ENCODE measurements at places on chromosomes 2 and 18. TPM values are rescaled to one million over a fixed set of nuclear protein-coding genes. Genes with fewer than 3 reads are reported as not detected.

DNA sequence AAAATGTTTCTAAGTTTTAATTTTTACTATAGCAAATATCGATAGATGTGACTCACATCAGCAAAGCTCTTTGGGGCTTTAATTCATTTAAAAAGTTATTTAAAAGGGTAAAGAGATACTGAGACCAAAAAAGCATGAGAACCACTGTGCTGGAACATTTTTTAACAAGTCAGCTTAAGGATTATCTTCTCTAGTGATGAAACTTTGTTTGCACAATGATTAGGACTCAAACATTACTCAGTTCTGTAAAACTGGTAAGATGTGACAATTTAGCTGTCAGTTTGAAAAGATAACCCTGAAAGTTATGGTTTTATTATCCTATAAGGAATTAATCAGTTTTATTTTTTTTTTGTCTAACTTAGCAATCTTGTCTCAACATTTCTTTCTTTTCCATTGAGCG is 301.4 kb downstream of the TSN start:
- no peaks in the 10 kb centered on the region for H3K4me1 ChIP-seq
- H3K36me3 ChIP-seq: no peaks in the 10 kb centered on the region
- peak; percentile 36 for DNase-seq
- no peak overlapping the region for H3K27ac ChIP-seq
- no peaks in the 10 kb centered on the region for H3K27me3 ChIP-seq
- H3K4me3 ChIP-seq: no peak overlapping the region

DNA sequence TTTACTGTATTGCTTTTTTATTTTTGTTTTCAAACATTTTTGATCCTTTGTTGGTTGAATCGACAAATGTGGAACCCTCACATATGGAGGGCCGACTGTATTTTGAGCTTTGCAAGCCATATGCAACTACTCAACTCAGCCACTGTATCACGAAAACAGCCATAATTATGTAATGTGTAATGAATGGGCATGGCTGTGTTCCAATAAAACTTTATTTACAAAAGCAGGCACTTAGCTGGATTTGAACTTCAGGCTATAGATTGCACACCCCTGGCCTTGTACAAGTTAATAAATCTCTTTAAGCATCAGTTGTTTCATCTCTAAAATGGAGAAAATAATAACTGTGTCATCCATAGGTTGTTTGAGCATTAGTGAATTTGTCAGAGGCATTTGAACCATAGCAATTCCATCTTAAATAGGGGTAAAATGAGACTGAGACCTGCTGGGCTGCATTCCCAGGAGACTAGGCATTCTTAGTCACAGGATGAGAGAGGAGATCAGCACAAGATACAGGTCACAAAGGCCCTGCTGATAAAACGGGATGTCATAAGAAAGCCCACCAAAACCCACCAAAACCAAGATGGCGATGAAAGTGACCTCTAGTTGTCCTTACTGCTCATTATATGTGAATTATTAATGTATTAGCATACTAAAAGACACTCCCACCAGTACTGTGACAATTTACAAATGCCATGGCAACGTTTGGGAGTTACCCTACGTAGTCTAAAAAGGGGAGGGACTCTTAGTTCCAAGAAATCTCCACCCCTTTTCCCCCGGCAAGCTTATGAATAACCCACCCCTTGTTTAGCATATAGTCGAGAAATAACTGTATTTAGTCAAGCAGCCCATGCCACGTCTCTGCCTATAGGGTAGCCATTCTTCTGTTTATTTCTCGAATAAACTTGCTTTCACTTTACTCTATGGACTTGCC is 13.7 kb upstream of the LTBP1 start:
- H3K4me1 ChIP-seq: peaks cover 3% of the 10 kb centered on the region
- no peak overlapping the region for H3K27ac ChIP-seq
- DNase-seq: no peak
- no peaks in the 10 kb centered on the region for H3K27me3 ChIP-seq
- H3K4me3 ChIP-seq: no peak overlapping the region
- H3K36me3 ChIP-seq: no peaks in the 10 kb centered on the region

- H3K4me1 ChIP-seq: no peaks in the 10 kb centered on the region
- no peak overlapping the region for H3K27ac ChIP-seq
- no peak for DNase-seq
- H3K4me3 ChIP-seq: no peak overlapping the region
- no peaks in the 10 kb centered on the region for H3K36me3 ChIP-seq
Observed at GRCh38 chr2:135021618-135022017, 25.6 kb downstream of the MAP3K19 start.

DNA sequence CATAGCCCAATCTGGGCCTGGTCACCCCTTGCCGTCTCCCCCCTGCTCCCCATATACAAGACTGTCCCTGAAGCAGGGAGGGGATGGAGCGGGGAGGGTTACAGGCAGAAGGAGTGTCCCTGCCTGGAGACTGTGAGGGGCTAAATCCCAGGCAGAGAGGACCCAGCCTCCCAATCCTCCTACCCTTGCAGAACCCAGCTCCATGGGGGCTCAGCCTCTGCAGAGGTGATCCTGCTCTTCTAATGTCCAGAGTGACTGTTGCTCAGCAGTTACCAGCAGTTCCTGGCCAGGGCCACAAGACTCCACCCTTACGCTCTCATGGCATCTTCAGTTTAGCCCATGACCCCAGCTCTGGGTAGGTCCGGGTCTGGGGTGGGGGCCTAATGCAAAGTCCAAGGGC is 58.1 kb downstream of the COA5 start:
- no peaks in the 10 kb centered on the region for H3K27me3 ChIP-seq
- H3K4me3 ChIP-seq: no peak overlapping the region
- no peaks in the 10 kb centered on the region for H3K4me1 ChIP-seq
- peaks cover 11% of the 10 kb centered on the region for H3K36me3 ChIP-seq

DNA sequence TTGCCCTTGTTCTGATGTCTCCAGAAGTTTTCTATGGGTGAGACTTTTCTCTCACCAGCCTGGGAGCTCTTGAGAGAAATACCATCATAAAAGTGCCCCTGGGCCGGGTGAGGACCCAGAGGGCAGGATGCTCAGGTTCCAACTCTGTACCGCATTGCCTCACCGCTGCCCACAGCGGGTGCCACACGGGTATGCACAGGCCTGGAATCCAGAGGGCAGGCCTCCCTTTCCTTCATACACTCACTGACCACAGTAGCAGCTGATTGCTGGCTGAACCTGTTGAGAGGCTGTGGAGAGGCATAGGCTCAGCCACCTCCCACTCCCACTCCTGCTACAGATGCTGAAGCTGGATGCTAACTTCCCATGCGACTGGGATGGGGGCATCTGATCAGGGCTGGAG is 293.8 kb downstream of the CYP26B1 start:
- no peak overlapping the region for H3K27ac ChIP-seq
- H3K4me1 ChIP-seq: no peaks in the 10 kb centered on the region
- H3K4me3 ChIP-seq: no peak overlapping the region
- peaks cover 5% of the 10 kb centered on the region for H3K27me3 ChIP-seq

DNA sequence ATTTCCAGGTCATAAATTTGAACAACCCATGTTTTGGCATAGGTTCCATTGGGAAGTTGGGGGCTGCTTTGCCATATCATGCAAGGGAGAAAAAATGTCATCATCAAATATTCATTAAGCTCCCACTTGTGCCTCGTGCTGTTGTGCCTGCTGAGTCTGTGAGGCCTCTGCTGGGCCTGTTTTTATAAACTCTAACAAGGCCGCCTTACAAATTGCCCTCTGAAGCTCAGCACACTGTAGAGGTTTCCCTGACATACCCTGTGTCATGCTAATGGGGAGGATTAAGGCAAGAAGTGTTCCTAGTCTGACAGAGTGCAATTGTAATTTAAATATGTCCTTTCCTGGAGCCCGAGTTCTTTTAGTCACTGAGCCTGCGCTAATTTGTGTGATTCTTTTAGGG is 17.6 kb downstream of the OSBPL6 start:
- no peak overlapping the region for H3K27ac ChIP-seq
- H3K36me3 ChIP-seq: no peaks in the 10 kb centered on the region
- H3K4me3 ChIP-seq: no peak overlapping the region
- no peaks in the 10 kb centered on the region for H3K27me3 ChIP-seq
- H3K4me1 ChIP-seq: no peaks in the 10 kb centered on the region

GRCh38 chr2:109318150-109318948 is 189.3 kb downstream of the SH3RF3 start:
- no peak overlapping the region for H3K4me3 ChIP-seq
- peaks cover 30% of the 10 kb centered on the region for H3K4me1 ChIP-seq
- peaks cover 2% of the 10 kb centered on the region for H3K27me3 ChIP-seq
- no peaks in the 10 kb centered on the region for H3K36me3 ChIP-seq

DNA sequence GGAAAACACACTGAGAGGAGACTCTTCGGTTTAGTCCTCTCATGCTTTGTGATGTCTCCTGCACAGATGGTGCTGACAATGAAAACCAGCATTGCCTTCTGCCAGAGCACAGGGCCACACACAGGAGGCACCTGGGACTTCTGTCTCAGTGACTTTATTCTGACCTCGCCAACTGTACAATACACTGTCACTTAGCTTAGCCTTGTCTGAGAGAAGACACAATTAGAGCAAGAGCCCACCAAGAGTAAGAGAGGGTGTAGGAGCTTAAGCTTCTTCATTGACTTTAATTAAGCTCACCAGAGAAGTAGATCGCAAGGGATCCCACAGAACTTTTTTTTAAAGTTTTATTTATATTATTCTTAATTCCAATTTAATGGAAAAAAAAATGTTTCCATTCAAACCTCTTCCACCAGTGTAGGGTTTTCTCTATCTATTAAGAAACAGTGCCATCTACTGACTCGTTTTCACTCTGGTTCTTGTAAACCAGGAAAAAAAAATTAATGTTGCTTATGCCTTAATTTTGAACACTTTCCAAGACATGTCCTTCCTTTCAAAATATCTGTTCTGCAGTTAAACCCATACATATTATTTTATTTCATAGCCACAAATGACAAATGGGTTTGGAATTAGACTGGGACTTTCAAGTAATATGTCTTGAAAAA is 42.4 kb upstream of the DDX18 start:
- H3K4me3 ChIP-seq: no peak overlapping the region
- H3K36me3 ChIP-seq: no peaks in the 10 kb centered on the region
- H3K4me1 ChIP-seq: no peaks in the 10 kb centered on the region
- H3K27ac ChIP-seq: no peak overlapping the region

Gene GPR55
- total RNA-seq: 0.12 TPM

Gene SLC38A11
- not detected for total RNA-seq

Gene LYG2
- total RNA-seq: not detected

Gene CPO
- not detected for total RNA-seq
